AG04449 (cell line): ENCODE measurements at places on chromosomes 1 and 21.

DNA sequence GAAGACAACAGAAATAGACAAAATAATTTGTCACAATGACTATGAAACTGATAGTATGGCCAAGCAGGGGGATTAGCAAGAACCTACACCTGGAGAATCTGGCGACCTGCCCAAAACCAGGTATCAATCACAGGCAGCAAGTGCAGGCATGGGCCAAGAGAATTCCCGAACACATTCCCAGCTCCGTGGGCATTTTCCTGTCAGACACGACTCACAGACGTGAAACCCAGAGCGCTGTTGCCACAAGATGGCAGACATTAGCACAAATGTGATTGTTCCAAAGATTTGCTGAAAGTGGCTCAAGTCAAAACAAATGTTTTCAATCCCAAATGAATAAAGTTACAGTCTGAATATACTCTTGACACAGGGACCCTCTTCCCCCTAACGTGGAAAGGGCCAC is 36.8 kb downstream of the HLCS start:
- DNase-seq = no peak

DNA sequence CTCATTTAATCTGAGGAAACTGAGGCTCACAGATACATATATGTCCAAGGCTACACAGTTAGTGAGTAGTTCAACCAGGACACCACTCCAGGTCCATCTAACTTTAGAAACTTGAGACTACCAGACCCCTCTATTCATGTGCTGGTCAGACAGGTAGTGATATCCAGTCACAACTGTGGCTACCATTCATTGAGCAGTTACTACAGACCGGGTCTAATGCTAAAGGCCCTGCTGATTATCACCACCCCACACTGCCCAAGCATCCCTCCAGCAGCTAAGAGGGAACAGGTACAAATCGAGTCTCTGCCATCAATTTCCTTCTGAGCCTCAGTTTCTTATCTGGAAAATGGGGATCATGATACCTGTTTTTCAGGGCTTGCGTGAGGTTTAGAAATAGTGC is 5.3 kb downstream of the HPCA start:
- DNase-seq = no peak

DNA sequence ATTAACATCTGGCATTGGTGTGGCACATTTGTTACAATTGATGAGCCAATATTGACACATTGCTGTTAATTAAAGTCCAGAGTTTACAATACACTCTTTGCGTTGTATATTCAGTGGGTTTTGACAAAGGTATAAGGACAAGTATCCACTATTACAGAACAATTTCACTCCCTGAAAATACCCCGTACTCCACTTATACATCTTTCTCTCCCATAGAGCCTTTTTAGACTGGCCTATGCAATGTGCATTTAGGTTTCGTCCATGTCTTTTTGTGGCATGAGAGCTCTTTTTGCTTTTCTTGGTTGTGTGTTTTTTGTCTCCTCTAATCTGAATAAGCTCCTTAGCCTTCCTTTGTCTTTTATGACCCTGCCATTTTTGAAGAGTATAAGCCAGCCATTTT is 40.6 kb upstream of the TSNAX start:
- DNase-seq = no peak

DNA sequence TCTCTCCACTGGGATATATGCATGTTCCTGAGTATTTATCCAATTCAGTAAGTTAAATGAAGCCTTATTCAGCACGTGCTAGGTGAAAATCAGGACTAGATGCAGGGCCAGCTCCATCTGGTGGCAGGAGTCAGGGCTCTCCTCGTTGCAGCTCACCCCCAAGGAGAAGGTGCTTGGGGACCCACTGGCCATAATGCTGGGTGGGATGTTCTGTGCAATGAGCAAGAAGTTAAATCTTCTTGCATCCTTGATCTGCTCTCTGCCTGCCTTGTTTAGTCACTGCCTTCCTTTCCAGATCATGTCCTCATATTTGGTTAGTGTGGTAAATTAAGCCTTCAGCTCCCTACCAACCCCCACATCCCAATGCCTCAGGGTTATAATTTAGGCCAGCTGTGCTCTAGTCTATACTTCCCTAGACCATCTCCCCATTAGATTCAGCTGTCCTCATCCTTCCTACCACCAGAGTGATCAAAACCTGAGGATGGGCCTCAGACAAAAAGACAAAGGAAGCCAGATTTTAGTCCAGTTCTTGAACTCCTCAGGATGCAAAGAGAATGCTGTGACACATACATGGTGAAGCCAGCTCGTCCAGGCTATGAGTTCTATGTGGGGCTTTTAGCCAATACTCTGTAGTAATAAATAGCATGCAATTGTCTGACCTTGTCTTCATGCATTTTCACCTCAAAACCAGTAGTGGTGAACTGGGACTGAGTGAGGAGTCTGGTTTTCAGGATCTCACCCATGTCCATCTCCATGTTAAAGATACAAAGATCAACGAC is 55.9 kb downstream of the SEC16B start:
- DNase-seq = no peak

DNA sequence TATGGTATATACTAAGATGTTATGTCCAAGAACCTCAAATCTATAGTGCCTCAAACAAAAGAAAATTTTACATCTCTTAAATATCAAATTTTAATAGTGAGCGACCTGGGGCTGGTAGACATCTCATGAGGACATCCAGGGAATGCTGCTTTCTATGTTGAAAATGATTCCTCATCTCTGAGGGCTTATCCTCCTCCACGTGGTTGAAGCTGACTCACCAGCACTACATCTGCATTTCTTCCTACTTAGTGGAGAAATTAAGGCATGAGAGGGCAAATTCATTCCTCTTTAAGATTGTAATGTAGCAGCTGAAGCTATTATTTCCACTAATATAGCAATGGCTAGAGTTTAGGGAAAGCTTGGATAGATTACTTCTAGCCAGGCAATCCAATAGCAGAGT is 529.5 kb downstream of the COL11A1 start:
- DNase-seq = no peak

- DNase-seq = no peak
Measured at GRCh38 chr1:143691400-143691891, 280.3 kb downstream of the FAM72C start.

- DNase-seq = no peak
Measured at GRCh38 chr1:44537538-44537937, 132.5 kb downstream of the RNF220 start.

DNA sequence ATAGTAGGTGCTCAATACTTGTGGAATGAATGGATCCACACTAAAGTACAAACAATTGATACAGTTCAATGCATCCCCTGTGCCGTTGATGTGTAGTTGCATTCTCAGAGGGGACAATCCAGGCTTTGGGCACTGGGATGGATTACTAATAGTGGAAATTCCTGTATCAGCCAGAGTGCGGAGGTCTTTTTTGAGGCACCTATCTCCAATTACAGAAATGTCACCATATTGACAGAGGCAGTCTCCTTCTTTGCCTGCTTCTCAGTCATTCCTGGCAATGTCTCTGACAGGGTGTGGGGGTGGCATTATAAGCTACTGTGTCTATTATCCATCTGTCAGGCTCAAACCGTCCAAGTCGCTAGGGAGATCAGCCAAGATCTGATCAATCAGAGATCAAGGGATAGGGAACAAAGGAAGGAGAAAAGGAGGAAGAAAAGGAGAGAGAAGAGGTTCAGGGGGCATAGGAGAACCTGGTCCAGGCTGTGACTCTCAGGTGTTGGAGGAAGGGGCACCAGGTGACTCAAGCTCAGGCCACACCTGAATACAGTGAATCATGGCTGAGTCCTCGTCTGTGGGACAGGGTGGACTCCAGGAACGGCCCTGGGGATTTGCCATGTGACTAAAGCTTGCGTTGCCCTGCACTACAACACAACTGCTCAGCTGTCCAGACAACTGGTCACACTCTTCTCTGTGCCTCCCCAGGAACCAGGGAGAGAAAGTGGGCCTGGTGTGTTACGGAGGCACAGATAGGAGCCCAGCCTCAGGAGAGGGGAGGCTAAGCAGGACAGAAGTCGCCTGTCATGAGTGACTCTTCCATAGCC is 3.4 kb upstream of the LAMB3 start:
- DNase-seq = no peak

GRCh38 chr1:10612436-10613160 is 137.8 kb downstream of the PEX14 start:
- no peak for DNase-seq

GRCh38 chr1:25698252-25698651 is 81.7 kb downstream of the MAN1C1 start:
- no peak for DNase-seq

GRCh38 chr1:26787381-26787705 is 407 bp upstream of the PIGV start:
- no peak for DNase-seq

DNA sequence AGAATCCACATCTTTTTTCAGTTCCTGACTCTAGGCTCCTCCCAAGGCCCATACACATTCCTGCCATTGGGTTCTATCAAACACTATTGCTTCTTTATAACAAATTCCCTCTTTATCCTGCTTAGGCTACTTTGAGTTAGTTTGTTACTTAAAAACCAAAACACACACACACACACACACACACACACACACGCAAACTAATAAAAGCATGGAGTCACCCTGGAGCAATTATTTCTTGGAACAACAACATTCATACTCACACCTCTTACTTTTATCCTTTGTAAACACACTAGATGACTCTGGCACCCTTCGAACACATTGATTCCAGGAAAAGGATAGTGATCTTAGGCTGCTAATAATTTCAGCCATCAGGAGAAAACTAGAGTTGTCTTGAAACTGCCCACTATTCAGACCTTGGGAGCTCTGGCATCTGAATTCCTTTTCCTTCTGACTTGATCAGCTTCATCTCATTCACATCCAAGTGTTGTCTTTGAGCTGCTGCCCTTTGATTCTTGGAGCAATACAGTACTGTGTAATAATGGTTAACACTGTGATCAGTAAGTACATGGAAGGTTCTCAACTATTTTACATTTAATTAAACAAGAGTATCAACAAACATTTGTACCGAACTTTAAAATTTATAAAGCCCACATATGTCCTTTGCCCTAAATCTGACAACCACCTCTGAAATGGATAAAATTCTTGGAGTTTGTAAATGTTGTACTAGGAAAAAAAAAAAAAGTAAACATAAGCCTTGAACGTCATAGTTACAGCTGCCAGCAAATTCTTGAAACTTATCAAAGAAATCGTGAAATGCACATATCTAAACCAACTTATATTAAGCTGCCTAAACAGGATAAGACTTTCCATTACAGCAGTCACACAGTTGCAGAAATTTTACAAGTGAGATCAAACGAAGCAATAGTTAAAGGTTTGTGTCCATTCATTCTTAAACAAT is 2.8 kb upstream of the SEC22B start:
- DNase-seq = peak; percentile 66

DNA sequence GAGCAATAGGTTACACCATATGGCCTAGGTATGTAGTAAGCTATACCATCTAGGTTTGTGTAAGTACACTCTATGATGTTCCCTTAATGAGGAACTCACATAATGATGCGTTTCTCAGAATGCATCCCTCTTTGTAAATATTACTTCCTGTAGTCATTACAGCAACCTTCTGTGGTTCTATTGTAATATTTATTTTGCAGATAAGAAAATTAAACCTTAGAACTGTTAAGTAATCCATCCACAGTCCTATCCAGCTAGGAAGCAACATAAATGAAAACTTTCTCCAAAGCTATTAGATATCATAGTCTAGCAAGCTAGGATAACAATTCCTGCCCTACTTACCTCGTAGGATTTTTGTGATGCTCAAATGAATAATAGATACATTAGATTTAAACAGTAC is 88.7 kb downstream of the WLS start:
- no peak for DNase-seq

- no peak for DNase-seq
Measured at GRCh38 chr1:206497363-206497762, 10.0 kb upstream of the RASSF5 start.

DNA sequence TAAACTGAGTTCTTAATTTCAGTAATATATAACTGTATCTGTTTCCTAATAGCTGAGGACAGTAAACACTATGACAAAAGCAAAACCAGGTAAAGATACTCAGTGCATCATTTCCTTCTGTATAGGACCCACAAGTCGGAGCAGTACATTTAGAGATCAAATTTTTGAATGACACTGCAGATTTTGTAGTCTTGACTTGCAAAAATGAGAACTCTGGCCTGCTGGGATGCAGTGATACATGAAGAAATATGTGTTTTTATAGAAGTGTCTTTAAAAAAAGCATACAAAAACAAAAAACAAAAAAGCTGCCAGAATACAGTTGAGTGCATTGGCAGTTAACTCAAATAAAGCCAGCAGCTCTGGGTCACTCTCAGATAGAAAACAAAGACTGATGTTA is 19.0 kb downstream of the GART start:
- DNase-seq = no peak

DNA sequence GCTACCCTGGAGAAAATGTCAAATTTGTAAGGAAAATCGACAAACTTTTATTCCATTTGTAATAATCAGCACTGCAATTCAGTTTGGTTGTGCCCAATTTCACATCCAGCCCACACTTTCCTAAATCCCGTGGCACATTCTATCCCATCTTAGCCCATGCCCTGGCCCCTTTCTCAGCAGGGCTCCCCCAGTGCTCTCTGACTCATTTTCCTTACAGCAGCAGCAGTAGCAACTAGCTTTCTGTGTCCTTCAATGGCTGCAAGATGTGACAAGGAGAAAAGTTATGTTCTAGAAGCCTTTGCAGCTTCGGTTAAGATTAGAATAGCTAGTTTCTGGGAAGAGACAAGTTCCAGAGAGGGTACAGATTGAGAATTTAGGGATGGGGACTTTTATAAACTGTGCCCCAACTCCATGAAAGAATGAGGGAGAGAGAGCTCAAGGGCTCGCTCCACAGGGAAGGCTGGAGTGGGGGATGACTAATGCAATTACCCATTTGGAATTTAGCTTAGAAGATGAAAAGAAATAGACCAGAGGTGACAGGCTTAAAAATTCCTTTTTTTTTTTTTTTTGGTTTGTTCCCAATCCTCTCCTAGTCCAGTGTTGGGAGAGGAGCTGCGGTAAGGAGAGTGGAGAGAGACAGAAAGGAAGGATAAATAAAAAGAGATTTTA is 47.0 kb upstream of the POU2F1 start:
- DNase-seq = no peak

GRCh38 chr1:38249001-38249400 is 202.4 kb upstream of the POU3F1 start:
- DNase-seq = no peak

DNA sequence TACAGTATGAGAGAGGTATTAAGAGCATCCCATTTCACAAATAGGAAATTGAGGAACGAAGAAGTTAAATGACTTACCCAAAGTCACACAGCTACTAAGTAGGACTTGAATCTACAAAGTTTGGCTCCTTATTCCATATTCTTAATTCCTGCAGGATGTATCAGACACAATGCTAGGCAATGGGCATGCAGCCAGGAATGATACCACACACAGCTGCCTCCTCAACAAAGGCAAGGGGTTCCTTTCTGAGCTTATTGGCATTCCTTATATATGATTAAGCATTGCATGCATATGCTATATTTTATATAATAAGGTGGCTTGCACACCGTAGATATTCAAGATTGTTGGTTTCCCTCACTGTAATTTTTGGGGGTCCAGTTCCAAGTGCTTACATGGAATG is 34.2 kb upstream of the JUN start:
- DNase-seq = peak; percentile 72

GRCh38 chr1:214715126-214715525 is 112.1 kb downstream of the CENPF start:
- no peak for DNase-seq
